ENCODE measurements at places on chromosomes 5 and 9.

- no peak for DNase-seq
Measured at GRCh38 chr5:144247131-144247530, 76.5 kb downstream of the KCTD16 start.

- DNase-seq, result no peak
Measured at GRCh38 chr5:134463991-134464760, 52.5 kb upstream of the CDKN2AIPNL start.

DNA sequence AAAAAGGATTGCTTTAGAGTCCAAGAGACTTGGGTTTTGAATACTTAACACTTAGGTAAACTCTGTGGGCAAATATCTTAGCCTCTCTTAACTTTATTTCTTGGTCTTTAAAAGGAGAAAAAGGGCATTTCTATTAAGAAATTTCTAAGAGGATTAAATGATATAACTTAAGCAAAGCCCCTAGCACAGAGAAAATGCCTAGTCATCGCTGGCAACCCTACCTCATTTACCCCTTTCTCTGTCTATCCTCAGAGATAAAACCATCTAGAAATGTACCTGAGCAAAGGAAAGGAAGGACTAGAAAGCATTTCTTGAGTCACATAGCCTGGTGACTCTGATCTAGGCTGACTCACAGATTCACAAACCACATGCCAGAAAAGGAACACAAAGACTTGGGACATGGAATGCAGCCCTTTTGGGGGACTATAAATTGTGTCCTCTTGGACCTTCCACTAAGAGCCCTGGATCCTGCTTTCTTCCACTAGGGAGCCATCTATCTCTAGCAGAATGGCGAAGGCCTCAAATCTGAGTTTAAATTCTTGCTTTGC is 120.6 kb downstream of the FOXD1 start:
- DNase-seq, result no peak

GRCh38 chr5:181099602-181100086 is 31.3 kb downstream of the OR2V1 start:
- DNase-seq, result no peak

- no peak for DNase-seq
Measured at GRCh38 chr5:140220032-140220697, 45.2 kb downstream of the CYSTM1 start.

DNA sequence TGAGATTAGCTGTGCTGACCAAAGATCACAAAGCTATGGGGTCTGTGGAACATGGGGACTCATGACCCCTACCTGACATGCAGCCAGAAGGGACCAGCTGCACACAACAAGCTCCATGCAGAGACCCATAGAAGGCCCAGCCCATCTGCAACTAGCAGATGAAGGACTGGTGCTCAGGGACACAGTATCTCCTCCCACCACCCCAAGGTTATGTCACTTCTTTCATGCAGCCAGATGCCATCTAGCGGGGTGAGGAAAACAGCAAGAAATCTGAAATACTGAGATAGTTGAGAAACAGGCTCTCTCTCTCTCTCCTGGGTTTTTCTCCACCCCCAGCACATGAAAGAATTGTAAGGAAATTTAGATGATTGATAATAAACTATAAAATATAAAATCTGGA is 161.3 kb upstream of the DAPK1 start:
- DNase-seq, result peak; percentile 66

GRCh38 chr9:34463098-34463900 is 4.7 kb downstream of the DNAI1 start:
- no peak for DNase-seq

GRCh38 chr5:1125030-1125357 is 13.1 kb upstream of the SLC12A7 start:
- DNase-seq, result no peak

DNA sequence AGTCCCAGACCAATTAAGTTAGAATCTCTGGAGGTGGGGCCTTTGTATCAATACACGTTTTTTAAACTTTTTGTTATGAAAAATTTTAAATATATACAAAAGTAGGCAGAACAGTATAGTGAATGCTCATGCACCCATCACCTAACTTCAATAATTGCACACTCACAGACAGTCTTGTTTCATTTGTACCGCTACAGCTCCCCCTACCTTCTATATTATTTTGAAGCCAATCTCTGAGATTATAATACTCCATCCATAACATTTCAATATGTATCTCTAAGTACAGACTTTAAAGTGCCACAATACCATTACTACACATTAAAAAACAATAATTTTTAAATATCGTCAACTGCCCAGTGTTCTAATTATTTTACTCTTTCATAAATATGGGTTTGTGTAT is 32.9 kb downstream of the ISL1 start:
- no peak for DNase-seq

DNA sequence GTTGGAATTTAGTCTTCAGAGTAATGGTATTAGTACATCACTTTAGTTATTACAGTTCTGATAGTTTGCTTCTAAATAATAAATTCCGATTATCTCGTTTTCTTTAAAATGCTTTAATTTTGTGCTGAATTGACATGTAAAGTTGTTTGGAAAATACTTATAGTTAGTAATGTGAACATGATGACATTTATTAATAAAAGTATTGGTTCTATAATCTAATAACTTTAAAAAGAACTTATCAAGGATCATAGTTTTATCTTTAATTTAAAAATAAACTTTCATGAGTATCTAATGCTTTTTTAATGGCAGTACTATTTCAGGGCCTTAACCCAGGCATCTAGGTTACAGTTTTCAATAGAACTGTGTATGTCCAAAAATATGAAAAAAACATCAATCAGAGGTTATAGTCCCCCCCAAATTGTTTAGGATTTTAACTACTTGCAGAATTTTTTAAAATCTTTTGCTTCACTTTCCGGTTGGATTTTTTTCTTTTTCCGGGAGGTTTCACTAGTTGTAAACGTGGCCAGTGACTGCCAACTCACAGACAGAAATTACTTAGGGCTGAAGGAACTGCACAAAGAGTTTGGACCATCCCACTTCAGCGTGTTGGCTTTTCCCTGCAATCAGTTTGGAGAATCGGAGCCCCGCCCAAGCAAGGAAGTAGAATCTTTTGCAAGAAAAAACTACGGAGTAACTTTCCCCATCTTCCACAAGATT is 680 bp downstream of the GPX8 start:
- no peak for DNase-seq

- no peak for DNase-seq
Measured at GRCh38 chr5:151580239-151580638, 10.9 kb downstream of the FAT2 start.

- no peak for DNase-seq
Measured at GRCh38 chr9:105157171-105157583, 87.3 kb upstream of the SLC44A1 start.

Data from hematopoietic multipotent progenitor cell (in vitro differentiated cells).